GM12864 (cell line): ENCODE measurements at places on chromosomes 5 and 9.

GRCh38 chr9:94150890-94151650, 66.8 kb downstream of the PTPDC1 start:
- no peak for DNase-seq

- DNase-seq = no peak
These were observed 558.1 kb downstream of the NR2F1-AS1 start for GRCh38 chr5:93022796-93023447.

- DNase-seq = no peak
These were observed 126.4 kb upstream of the ICE1 start for GRCh38 chr5:5296051-5296450.

GRCh38 chr9:122126331-122127261, 33.0 kb downstream of the NDUFA8 start:
- no peak for DNase-seq

DNA sequence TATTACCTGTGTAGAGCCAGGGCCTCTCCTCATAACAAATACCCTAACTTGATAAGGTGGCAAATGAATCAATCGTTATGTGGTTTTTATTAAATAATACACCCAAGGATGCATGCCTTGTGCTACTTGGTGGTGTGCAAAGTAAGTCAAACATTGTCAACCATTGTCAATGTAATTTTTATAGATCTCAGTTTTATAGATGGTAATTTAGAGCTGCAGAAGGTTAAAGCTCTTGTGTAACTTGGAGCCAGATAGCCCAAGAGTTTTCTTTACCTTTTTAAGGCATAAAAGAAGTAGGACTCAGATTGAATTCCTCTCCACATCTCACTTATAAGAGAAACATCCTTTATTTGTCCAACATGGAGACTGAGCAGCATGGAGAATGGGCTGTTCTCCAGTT, 304.7 kb downstream of the NTRK2 start:
- no peak for DNase-seq

DNA sequence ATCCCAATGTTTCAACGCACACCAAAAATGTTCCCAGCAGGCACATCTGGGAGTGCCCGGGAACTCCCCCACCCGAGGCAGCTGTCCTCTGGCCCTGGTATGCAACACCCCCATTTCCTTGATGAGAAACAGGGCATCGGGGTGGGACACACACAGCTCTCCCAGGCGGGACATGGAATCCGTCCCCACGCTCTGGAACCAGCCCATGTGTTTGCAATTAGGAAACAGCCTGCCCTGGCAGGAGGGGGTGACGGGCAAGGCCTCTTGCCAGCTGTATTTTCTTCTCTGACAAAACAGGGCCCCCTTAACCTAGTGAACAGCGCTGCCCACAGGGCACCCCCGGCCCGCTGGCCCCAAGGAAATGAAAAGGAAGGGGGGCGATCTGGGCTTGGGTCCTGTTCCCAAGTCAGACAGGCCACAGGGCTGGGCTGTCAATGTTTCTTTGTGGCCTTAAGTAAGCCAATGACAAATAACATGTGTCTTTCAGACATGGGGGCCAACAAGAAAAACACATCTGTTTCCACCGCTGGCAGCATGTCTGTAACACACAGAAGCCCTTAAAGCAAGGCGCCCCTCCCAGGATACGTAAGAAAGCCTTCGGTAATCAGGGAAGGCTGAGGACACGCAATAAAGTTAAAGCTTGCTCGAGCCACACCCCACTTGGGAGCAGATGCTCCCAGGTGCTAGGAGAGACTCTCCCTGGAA, 125.3 kb downstream of the ROR2 start:
- no peak for DNase-seq

DNA sequence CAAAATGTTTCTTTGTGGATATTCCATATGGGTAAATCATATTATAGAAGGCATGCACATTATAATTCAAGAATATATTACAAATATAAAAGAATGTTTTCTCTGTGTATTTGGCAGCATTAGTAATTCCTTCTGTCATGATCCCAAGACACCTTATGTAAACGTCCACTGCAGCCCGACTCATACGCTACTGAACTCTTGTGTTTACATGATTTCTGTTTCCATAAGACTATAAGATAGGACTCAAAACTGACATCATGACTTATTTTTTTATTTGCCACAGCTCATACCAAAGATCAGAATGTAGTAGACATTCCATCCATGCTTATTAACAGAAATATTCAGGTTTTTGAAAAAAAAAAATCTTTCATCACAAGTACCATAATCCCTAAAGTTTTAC, 234.1 kb downstream of the AP3B1 start:
- no peak for DNase-seq

DNA sequence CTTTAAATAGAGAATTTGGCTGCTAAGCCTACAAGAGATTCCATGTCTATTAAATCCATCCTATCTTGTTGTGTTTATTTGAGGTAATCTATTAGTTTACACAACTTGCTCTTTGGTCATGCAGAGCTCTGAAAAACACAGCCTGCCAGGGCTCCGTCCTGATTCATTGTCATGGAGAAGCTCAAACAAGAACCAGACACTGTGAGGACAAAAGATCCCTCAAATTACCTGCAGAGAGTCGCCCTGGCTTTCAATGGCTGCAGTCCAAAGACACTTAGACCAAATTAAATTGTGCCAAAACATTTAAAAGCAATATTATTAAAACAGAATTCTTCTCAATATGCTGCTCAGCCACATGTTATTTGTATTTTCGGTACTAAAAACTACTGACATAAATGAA, 60.1 kb downstream of the CDH18 start:
- no peak for DNase-seq

GRCh38 chr9:672851-673250, 168.6 kb upstream of the DMRT1 start:
- DNase-seq = no peak

DNA sequence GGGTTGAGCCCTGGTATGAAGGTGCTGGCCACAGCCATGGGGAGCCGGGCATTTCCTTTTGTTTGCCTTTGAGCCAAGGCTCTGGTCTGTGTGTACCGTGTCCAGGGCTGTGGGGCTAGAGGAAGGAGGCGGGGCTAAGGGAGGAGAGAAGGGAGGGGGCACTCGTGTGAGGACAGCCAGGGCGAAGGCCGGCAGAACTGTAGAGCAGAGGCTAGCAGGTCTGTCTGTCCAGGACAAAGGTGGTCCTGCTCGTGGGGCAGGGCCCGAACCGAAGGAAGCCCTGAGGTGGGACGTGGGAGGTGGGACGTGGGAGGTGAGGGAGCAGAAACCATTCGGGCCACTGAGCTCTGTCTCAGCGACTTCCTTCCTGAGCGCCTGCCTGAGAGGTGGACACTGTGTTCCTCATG, 41.3 kb upstream of the TESK1 start:
- DNase-seq = no peak

- no peak for DNase-seq
These were observed 16.0 kb downstream of the DOCK2 start for GRCh38 chr5:169653091-169653490.

- no peak for DNase-seq
These were observed 176.6 kb upstream of the C9orf72 start for GRCh38 chr9:27749838-27750237.

GRCh38 chr9:20550326-20550725, 72.0 kb downstream of the MLLT3 start:
- no peak for DNase-seq

DNA sequence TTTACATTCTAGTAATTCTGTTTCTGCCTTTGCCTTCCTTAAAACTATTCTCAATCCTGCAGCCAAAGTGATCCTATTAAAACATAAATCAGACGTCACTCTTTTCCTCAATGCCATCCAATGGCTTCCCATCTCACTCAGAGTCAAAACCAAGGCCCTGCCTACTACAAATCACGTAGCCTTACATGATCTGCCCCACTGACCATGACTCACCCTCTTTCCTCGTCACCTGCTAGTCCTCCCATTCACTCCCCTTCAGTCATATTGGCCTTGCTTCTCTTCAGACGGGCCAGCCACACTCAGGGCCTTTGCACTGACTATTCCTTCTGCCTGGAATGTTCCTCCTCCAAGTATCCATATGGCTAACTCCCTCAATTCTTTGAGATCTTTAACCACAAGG, 39.0 kb upstream of the DMXL1 start:
- DNase-seq = peak; percentile 70

- no peak for DNase-seq
These were observed 970.3 kb upstream of the ARRDC3 start for GRCh38 chr5:92353107-92354030.

DNA sequence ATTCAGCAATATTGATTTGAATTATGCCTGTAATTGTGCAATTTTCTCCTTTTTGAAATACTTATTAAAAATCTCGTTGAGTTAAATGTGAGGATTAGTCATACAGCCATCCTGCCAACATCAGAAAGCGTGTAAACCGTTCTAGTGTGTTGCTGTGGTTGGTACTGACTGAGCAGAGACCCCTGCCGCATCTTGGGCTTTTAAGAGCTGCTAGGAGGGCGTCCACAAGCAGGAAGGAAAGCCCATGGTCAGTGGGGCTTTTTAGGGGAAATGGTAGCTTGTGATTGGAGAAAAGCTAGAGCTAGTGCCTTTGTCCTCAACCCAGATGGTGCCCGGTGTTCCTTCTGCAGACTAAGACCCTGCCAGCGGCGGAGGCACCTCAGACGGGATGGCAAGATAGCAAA, 1.3 kb downstream of the SDHA start:
- no peak for DNase-seq
